Lung microvascular endothelial cell (primary cell): ENCODE measurements at places on chromosomes 5 and 9. TPM values are rescaled to one million over a fixed set of nuclear protein-coding genes. Genes with fewer than 3 reads are reported as not detected.

- no peak for DNase-seq
Measured at GRCh38 chr5:126826619-126827215, 49.8 kb downstream of the LMNB1 start.

GRCh38 chr9:33236571-33236970 is 3.4 kb upstream of the SPINK4 start:
- peak; percentile 26 for DNase-seq

- DNase-seq: peak; percentile 1
Measured at GRCh38 chr5:87899208-87899661, 369.4 kb downstream of the TMEM161B start.

DNA sequence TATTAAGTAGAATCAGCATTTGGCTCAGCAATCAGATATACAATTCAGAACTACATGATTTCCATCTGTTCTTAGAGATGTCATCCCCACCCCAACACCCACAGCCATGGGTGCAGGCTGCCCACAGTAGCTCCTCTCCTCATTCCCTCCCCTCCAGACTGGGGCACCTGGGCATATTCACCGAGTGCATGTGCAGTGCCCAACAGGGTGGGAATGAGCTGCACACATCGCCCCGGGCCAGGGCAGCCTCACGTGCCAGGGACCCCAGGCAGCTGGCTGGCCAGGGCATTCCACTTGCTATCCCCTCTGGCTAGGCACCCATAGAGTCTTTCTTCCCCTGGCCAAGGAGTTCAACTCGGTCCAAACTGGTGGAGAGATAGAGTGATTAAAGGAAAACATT is 461.9 kb upstream of the NUDT12 start:
- no peak for DNase-seq

DNA sequence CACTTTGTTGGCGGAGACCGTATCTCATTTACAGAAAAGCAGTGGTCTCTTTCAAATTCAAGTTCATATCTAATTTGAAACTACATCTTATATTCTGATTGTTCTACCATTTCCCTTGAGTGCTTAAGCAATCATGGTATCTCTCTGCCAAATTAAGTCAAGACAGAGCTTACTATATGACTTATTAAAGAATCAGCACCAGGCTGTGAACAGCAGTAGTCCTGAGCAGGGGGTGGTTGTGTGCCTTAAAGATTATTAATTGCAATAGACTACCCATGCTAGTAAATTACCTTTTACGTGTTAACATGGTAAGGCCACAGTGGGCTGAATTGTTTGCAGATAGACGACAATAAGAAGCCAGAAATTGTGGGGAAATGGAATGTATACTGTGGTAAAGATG is 21.5 kb downstream of the SNCAIP start:
- DNase-seq: no peak

DNA sequence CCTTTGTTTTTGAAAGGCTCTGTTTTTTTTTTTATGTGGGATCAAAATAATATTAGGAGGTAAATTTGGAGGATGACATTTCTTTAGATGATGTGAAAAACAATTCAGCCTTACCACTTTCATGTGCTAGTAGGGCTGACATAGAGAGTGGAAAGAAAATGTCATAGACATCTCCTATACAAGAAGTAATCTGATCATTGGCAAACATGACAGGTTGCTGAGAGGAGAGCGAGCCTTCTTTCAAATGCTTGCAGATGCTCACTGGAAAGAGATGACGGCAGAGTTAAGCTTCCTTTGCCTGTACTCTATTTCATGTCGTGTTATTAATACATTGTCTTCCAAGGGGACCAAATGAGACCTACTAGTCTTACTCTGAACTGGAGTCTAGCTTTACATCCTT is 160.1 kb upstream of the DAP start:
- no peak for DNase-seq

DNA sequence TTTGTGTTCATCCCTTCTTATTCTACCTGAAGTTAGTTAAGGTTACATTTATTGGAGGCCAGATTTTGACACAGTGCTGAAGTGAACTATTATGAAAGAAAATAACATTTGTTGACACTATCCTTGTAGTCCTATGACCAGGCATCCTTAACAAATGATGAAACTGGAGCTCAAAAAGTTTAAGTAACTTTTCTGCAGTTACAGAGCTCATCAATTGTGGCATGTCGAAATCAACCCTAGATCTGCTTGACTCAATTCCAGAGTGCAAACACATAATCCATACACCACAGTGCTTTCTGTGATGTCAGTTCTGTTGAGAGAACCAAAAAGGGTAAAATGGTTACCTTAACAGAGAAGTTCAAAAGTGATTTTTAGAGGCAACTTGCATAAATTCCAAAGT is 28.6 kb downstream of the KCNN2 start:
- DNase-seq: no peak

CRHBP gene
- not detected in 2 replicates for total RNA-seq

DNA sequence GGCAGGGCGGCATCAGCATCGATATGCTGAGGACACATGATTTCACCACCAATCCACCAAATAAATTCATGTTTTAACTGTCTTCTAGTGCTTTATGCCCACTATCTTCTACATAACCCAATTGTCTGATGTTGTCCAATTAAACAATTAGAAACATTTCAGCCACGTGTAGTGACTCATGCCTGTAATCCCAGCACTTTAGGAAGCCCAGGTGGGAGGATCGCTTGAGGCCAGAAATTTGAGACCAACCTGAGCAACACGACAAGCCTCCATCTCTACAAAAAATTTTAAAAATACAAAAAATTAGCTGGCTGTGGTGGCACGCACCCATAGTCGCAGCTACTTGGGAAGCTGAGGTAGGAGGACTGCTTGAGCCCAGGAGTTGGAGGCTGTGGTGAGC is 128.1 kb downstream of the MYO10 start:
- DNase-seq: no peak

- DNase-seq: no peak
Measured at GRCh38 chr9:123821619-123822018, 108.3 kb downstream of the DENND1A start.

- DNase-seq: no peak
Measured at GRCh38 chr5:150107909-150108447, 21.6 kb upstream of the CSF1R start.

GRCh38 chr5:129991780-129992179 is 87.5 kb downstream of the CHSY3 start:
- DNase-seq: no peak

DNA sequence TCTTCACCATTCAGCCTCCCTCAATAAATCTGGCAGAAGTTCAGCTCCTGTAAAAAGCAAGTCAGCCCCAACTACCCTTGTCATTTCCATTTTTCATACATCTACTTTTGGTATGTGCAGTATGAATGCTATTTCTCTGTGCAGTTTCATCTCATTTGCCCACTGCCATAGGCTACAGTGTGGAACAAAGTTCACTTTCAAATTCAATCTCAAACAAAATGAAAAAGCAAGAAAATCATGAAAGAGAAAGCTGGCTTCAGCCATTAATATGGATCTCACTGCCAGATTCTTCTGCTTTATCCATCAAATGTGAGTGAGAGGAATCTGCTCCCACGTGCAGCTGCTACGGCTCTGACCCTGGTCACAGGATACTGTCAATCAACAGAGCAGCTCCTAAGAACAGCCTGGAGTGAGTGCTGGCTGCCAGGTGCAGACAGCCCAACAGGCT is 494.2 kb downstream of the ZNF608 start:
- DNase-seq: no peak

HSPB3 gene
- total RNA-seq: not detected in 2 replicates

GTF3C5 gene
- total RNA-seq: 35.5 and 36.3 TPM in 2 replicates

- DNase-seq: no peak
Measured at GRCh38 chr5:178590924-178591423, 781 bp upstream of the COL23A1 start.

CCDC112 gene
- 3.4 and 3.5 TPM in 2 replicates for total RNA-seq

- no peak for DNase-seq
Measured at GRCh38 chr9:95130484-95130883, 187.0 kb downstream of the FANCC start.

- DNase-seq: no peak
Measured at GRCh38 chr9:93168581-93168980, 15.4 kb upstream of the WNK2 start.
